ENCODE measurements at places on chromosomes 1 and 21.

GRCh38 chr1:159917533-159918351, 7.6 kb downstream of the TAGLN2 start:
- DNase-seq = no peak

GRCh38 chr1:64182207-64182606, 21.2 kb upstream of the UBE2U start:
- no peak for DNase-seq

DNA sequence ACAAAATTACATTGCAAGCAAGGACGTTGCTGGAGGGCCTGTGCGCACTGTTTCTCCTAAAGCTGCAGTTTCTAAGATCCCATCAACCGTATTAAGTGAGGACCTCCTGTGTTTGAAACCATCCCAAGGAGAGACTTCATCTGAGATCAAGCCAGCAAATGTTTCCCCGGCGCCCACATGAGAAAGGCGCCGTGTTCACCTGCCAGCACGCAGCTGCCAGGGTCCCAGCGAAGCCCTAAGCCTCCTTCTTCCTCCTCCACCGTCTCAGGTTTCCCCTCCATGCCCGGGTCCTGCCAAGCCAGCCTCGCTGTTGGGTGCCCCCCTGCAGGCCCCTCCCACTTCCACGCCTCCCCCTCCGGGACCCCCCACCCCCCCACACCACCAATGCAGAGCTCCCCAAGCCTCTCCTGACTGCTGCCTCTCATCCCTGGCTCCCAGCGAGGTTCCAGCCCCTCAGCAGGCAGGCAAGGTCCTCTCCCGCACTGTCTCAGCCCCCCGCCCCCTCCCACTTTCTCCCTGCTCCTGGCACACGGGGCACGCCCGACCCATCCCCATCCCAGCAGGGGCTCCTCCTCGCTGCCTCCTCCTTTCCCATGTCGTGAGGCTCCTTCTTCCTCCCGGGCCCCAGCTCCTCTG, 8.6 kb upstream of the TFF1 start:
- DNase-seq = no peak

- no peak for DNase-seq
Observed at GRCh38 chr21:43654806-43655489, 4.3 kb downstream of the HSF2BP start.

- no peak for DNase-seq
Observed at GRCh38 chr1:1419813-1420653, 1.0 kb downstream of the ANKRD65 start.

DNA sequence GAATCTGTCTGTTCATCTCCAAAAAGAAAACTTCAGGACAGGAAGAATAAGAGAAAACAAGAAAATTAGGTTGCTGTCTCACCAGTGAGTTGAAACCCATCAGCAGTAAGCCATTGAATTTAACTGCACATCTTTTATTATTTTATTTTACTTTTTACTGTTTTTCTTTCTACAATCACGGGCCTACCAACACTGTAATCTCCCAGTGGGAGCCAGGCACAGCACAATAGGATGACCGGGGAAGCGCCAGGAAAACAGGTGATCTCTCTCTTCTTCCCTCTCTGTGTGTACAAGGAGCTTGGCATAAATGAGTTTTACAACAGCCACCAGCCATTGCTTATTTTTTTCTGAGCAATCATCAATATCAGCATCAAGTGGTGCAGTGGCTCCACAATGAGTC, 113.1 kb upstream of the ESRRG start:
- DNase-seq = no peak

- no peak for DNase-seq
Observed at GRCh38 chr1:228108742-228109072, 392 bp downstream of the MRPL55 start.
